ENCODE measurements at places on chromosomes 13 and 19.

- DNase-seq, result no peak
These were observed 5.9 kb downstream of the SHD start for GRCh38 chr19:4284974-4285373.

DNA sequence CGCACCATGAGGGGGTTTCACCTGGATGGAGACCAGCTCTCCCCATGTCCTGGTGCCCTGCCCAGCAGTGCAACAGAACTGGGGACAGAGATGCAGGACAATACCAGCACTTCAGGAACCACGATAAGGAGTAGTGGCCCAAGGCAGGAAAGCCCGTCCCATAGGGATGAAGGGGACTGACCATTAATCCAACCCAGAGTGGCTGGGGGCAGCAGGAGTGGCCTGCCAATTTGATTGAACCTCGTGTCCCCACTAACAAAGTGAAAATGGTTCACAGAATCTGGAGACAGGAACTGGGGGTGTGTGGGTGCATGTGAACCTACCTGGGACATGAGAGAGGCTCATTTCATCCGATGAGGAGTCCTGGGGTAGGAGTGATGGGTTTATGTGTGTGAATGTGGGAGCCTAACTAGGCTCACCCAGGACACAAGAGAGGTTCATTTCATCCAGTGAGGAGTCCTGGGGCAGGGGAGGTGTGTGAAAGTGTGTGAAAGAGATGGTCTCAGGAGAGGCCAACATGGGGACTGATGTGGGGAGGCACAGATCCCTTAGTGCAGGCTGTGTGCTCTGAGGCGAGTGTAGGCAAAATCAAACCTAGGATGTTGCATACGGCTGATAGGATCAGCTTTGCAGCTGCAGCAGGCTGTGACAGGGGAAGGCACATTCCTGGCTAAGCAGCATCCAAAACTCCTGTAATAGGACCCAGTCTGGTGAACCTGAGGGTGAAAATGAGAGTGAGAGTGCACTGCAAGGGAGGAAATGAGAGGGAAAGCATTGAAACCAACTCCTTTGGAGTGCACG lies 98.2 kb downstream of the ZNF429 start:
- DNase-seq, result no peak

DNA sequence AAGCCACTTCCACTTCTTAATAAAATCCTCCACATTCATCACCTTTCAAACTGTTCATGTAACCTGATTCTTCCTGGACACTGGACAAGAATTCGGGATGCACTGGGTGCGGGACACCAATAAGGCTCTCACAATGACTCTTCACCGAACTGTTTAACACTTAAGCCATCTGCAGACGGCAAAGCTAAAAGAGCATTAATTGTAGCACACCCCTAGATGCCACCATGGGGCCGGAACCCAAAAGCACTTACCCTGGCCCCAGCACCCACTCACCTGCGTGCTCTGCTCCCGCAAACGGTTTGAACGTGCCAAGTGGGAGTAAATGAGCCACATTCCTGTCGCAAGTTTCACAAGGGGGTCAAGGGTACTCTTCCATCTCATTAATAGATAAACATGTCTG lies 254.3 kb upstream of the PRR20A start:
- no peak for DNase-seq

GRCh38 chr19:40687525-40688016 lies 2.9 kb downstream of the NUMBL start:
- no peak for DNase-seq

GRCh38 chr13:26601669-26602068 lies 44.2 kb downstream of the WASF3 start:
- DNase-seq, result no peak

DNA sequence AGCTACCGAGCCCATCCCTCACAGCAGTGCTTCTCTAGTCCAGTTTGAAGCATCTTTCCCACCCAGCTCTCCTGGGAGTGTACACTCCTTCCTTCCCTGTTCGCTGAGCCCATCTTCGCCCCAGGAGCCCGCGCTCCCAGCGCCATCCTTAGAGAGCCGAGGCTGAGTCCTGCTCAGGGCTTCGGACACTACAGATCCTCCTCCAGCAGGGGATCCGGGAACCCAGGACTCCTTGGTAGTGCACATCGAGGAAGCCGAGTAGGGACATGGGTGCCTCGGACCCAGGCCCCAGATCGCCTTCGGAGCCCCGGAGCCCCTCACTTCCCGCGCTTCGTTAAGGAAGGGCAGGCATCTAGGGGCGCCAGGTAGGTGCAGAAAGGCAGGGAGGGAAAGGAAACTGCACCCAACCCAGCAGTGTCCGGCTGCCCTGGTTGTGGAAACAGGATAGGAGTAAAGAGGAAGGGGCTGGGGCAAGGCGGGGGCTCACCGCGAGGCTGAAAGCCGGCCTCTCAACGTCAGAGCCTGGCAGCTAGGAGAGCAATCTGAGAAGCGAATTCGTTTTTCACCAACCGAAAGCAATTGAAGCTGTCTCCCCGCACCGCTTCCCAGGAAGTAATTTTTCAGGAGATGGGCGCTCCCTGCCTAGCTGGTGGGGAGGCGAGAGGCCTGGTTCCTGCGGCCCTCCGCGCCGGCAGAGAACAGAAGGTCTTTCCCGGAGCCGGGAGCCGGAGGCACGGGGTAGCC lies 1.0 kb downstream of the PDX1 start:
- no peak for DNase-seq

GRCh38 chr19:39053276-39054090 lies 21.1 kb upstream of the FBXO27 start:
- no peak for DNase-seq

- no peak for DNase-seq
These were observed 9.3 kb upstream of the CPAMD8 start for GRCh38 chr19:17035842-17036424.

DNA sequence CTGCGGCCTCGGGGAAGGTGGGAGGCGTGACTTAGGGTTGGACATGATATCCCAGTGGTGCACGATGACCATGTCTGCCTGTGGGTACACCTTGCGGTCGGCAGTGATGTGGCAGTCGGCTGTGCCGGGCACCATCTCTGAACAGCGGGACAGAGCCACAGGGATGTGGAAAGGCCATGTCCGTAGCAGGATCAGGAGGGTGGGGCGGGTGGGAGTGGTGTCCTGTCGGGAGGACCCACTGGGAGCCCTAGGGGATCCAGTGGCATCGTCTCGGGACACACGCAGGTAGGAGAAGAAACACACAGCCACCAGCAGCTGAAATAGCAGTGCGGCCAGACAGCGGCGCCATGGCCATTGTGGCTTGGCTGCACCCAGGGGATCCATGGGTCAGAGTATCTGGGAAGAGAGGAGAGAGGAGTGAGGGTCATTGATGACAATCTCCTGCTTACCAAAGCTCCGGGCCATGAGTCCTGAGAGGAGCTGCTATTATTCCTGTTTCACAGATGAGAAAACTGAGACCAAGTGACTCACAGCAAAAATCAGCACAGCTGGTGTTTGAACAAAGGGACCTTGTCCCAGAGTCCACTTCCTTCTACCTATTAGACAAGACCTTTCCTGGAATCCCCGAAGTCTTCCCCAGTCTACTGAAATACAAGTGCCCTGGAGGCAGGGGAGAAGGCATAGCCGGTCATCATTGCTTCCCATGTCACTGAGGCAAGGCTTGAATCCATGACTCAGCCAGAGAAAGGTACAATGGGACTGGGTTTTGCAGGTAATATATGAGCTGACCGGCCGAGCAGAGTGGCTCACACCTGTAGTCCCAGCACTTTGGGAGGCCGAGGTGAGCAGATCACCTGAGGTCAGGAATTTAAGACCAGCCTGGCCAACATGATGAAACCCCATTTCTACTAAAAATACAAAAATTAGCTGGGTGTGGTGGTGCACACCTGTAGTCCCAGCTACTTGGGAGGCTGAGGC lies 5.2 kb upstream of the FUT6 start:
- DNase-seq, result no peak

DNA sequence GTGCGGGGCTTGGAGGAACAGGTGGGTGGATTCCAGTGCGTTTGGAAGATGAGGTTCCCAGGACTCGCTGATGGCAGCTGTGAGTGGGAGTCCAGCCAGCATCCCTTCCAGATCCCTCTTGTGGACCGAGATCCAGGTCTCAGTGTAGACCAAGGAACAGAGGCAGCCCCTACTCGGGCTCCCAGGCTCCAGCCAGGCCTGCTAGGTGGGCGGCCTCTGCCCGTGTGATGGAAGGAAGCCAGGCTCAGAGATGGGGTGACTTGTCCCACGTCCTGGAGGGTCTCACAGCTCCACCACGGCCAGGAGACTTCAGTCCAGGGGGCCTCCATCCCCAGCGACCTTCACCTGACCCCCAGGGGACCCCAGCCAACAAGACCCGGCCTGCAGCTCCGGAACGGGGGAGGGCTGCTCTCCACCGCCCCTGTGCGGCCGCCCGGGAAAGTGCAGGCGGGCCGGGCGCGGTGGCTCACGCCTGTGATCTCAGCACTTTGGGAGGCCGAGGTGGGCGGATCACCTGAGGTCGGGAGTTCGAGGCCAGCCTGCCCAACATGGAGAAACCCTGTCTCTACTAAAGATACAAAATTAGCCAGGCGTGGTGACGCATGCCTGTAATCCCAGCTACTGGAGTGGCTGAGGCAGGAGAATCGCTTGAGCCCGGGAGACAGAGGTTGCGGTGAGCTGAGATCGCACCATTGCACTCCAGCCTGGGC lies 729 bp upstream of the MADCAM1 start:
- peak; percentile 49 for DNase-seq

DNA sequence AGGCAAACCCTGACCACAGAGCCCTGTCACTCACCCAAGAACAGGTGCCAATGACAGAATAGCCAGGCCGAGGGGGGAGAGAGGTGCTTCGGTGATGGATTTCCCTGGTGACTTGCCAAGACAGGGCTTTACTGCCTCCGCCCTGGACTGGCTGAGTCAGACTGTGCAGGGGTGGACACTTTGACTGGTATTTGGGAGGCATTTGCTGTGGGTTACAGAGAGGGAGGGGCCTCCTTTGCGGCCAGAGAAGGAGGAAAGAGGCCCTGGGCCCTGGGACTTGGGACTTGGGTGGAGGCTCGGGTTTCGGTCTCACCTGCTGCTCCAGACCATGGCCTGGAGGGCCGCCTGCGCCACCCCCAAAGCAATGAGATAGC lies 4.6 kb upstream of the EPS8L1 start:
- no peak for DNase-seq

DNA sequence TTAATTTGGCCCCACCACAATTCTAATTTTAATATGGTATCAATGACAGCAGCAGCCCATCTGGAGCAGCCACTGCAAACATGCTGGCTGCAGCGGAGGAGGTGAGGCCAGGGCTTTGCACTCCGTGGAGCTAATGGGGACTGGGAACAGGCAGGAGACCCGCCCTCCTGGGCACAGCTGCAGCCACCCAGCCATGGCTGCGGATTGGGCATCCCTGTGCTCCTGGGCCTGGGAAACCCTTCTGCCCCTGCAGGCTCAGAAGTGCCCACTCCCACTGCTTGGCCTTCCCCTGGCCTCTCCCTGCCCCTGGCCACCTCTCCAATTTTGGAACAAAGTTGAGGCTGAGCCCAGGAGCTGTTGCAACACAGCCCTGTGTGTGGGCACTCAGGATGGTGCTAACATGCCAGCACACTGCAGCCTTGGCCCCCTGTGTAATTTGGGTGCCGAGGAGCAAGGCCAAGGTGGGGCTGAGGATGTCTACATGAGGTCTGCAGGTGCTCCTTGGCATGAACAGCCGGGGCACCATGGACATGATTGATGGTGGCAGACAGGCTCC lies 123.6 kb downstream of the PCDH9 start:
- DNase-seq, result no peak

- DNase-seq, result no peak
These were observed 85.5 kb downstream of the ELF1 start for GRCh38 chr13:40933508-40934204.

DNA sequence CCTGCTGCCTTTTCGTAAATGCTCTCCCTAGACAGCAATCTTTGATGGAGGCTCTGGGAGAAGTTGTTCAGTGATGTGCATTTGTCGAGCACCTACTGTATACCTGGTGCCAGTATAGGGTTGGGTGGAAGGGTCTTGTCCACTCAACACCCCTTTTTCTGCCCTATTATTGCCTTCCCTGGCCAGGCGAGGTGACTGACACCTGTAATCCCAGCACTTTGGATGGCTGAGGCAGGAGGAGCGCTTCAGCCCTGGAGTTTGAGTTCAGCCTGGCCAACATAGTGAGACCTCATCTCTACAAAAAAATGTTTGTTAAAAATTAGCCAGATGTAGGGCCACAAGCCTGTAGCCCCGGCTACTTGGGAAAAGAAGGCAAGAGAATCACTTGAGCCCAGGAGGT lies 49.3 kb downstream of the NFIC start:
- no peak for DNase-seq

DNA sequence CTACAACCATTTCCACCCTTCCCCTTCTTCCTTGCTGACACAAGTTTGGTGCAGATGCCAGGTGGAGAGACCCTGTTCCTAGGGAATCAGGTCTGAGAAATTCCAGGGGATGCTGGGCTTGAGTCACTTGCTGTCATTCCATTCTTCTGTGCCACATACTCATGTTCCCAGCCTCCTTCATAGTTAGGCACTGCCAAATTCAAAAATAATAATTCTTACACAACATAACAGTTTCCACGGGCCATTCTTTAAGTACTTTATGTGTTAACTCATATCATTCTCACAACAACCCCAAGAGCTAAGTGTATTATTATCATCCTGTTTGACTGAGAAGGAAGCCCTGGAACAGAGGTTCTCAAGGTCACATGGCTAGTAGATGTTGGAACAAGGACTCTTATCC lies 27.1 kb upstream of the POMP start:
- no peak for DNase-seq

- no peak for DNase-seq
These were observed 64.5 kb downstream of the CHST8 start for GRCh38 chr19:33686262-33686661.

- no peak for DNase-seq
These were observed 9.0 kb downstream of the MIER2 start for GRCh38 chr19:335486-336066.

- DNase-seq, result no peak
These were observed 367.3 kb downstream of the KCNRG start for GRCh38 chr13:50382511-50382910.

DNA sequence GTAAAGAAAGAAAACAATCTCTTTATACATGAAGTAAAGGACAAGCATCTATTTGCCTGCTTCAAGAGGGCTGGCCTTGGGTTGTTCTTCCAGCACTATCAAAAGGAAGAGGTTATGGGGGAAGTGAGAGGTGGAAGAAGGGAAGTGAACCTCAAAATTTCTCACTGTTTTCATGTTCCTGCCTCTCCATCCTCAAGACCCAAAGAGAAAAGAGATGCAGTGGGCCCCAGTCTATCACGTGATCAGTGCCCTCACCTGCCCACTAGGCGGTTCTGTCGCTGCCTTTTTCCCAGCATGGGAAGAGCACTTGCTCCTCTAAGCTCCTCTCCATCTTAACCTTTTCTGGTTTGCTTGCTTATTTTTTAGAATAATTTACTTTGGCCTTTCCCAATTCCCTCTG lies 6.2 kb upstream of the USP12 start:
- DNase-seq, result no peak

DNA sequence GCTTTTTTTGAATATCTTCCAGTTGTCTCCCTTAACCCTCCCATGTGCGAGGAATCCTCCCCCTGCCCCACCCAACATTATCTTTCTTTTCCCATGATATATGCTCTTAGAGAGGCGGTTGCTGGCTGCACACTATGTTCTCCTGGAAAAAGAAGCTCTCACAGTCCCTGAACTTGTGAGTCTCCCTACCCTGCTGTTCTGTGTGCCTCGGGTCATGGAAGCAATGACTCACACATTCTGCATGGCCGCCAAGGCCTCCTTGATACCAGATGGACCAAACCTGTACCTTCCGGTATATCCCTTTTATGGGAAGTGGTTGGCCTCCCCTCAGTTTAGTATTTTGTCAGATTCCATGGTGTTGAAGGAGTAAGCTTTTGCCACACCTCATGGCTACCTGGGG lies 705.4 kb downstream of the SLITRK6 start:
- no peak for DNase-seq

All from stimulated activated CD4-positive, alpha-beta T cell treated with anti-CD3 and anti-CD28 coated beads, Interleukin-4, amount 100 ng/mL, for 1 hour (primary cell).